CD4-positive, alpha-beta T cell treated with Interleukin-2 at 100 ng/mL for 4 hours (primary cell): ENCODE measurements at places on chromosomes 2 and 18.

- DNase-seq, result no peak
These were observed 273.6 kb upstream of the RGPD4 start for GRCh38 chr2:107553046-107553445.

- peak; percentile 34 for DNase-seq
These were observed 11.5 kb downstream of the TEX44 start for GRCh38 chr2:231604101-231604684.

GRCh38 chr2:201854841-201855240, 48.5 kb downstream of the CDK15 start:
- DNase-seq, result no peak

DNA sequence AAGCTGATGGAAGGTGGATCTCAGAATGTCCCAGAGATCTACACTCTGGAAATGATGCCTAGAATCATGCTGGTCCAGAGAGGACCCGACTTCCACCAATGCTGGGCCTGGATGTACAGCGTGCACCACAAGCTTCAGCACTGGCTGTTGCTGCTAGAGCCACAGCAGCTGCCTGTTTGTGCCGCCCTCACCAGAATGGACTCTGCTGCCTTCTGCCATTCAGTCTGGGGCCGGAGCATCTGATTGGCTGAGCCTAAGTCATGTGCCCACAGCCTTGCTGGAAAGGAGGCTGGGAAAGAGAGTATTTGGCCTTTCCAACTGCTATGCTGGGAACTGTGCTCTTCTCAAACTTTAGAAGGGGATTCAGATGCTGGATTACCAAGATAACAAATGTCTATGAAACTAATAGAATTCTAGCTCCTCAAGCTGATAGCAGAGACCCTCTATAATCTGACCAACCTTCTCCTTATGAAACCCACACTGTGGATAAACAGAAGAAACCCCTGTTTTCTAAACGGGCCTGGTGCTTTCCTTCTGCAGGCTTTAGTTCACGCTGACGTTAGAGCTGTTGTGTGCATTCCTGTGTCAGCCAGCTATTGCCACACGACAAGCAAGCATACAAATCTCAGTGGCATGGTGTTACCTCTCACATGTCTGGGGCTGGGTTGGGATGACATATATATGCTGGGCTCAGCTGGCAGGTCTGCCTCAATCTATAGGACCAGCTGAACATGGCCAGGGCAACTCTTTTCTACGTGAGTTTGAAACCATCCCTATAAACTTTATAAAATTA, 4.1 kb upstream of the LOXHD1 start:
- DNase-seq, result no peak
